ENCODE measurements at places on chromosomes 7 and 10. TPM values are rescaled to one million over a fixed set of nuclear protein-coding genes. Genes with fewer than 3 reads are reported as not detected.

The NPY gene
- 1.0 TPM for total RNA-seq

The ASIC3 gene
- 1.4 TPM for total RNA-seq

The AOAH gene
- total RNA-seq = 0.55 TPM

The PON1 gene
- total RNA-seq = not detected

The ADRA2A gene
- total RNA-seq = 7.3 TPM

GRCh38 chr7:92517631-92518030 lies 10.7 kb downstream of the PEX1 start:
- H3K27me3 ChIP-seq = no peaks in the 10 kb centered on the region
- H3K27ac ChIP-seq = no peak overlapping the region
- H3K4me1 ChIP-seq = no peaks in the 10 kb centered on the region

DNA sequence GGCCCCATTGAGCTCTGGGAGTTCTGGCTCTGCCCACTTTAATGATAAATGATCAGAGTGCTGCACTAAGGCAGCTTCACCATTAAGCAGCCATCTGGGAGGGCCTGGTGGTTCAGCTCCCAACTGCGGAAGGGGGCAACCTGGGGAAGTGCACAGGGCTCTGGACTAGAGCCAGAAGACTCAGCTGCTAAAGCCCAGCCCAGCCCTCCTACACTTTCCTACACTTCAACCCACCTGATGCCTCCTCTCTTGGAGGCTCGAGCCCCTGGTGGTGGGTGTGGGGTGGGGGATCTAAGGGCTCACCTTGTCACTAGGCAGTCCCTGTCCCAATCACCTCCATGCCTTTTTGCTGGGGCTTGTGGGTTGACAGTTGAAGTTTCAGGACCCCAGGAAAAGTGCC lies 60.6 kb upstream of the ANTXRL start:
- H3K27ac ChIP-seq = no peak overlapping the region
- H3K36me3 ChIP-seq = no peaks in the 10 kb centered on the region
- no peak overlapping the region for H3K4me3 ChIP-seq

- no peaks in the 10 kb centered on the region for H3K27me3 ChIP-seq
- no peaks in the 10 kb centered on the region for H3K36me3 ChIP-seq
- H3K4me3 ChIP-seq = no peak overlapping the region
- no peak overlapping the region for H3K27ac ChIP-seq
These were observed 64.1 kb downstream of the PHTF2 start for GRCh38 chr7:77862691-77863090.

- H3K36me3 ChIP-seq = no peaks in the 10 kb centered on the region
- no peak for DNase-seq
- H3K4me3 ChIP-seq = no peak overlapping the region
- H3K27ac ChIP-seq = no peak overlapping the region
These were observed 140.1 kb upstream of the AGK start for GRCh38 chr7:141411133-141411532.

DNA sequence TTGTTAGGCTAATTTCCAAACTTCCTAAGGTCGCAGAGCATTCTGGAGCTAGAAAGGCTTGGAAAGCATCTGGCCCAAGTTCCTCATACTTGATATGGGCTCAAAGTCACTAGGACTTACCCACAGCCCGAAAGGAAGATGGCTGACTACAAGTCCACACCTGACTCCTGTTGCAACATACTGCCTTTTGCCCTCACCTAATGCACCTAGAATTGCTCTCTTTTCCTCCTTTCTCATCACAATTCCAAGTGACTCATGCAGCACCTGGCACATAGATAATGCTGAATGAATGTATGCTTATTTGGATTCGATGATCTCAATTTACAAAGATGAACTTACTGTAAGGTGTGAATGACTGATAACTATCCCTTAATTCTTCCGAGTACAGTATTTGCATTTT lies 131.5 kb downstream of the SORBS1 start:
- H3K27me3 ChIP-seq = no peaks in the 10 kb centered on the region
- DNase-seq = no peak
- H3K4me3 ChIP-seq = no peak overlapping the region
- peaks cover 3% of the 10 kb centered on the region for H3K36me3 ChIP-seq

GRCh38 chr10:33570495-33570894 lies 236.0 kb upstream of the NRP1 start:
- no peaks in the 10 kb centered on the region for H3K4me1 ChIP-seq
- no peak overlapping the region for H3K27ac ChIP-seq
- H3K4me3 ChIP-seq = no peak overlapping the region
- DNase-seq = no peak

- no peak overlapping the region for H3K27ac ChIP-seq
- no peaks in the 10 kb centered on the region for H3K27me3 ChIP-seq
- no peaks in the 10 kb centered on the region for H3K4me1 ChIP-seq
- DNase-seq = no peak
- no peak overlapping the region for H3K4me3 ChIP-seq
These were observed 42.8 kb downstream of the NSUN6 start for GRCh38 chr10:18608596-18608995.

- DNase-seq = no peak
- H3K4me1 ChIP-seq = no peaks in the 10 kb centered on the region
- H3K27me3 ChIP-seq = no peaks in the 10 kb centered on the region
- H3K36me3 ChIP-seq = no peaks in the 10 kb centered on the region
These were observed 23.9 kb downstream of the MACC1 start for GRCh38 chr7:20193242-20193777.

- DNase-seq = peak; percentile 32
- no peak overlapping the region for H3K27ac ChIP-seq
- no peaks in the 10 kb centered on the region for H3K27me3 ChIP-seq
These were observed 14.8 kb downstream of the NFE2L3 start for GRCh38 chr7:26166684-26167266.

DNA sequence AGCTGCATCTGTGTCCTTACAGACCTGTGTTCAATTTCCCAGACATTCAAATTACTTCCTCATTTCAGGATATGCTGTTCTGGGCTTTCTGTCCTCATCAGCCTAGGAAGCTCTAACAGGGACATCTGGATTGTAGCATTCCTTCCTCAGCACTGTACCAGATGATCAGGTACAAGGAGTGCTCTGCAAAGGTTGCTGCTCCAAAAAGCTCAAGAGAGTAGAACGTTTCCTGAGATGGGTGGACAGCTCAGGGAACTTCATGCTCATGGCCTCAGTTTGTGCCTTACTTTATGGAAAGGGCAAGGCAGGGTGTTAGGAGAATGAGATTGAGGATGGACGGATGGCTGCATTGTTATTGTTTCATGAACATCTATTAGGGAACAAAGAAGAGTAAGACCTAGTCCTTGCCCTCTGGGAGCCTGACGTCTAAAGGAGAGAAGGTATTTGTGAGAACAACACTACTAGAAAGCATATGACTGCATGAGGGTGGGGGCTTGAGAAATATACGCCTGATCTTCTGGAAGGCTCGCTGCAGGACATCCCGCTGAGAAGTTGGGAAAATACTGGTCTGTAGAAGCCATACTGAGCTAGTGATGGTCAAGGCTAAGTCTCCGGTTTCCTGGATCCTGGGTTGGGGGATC lies 10.5 kb upstream of the ZNF212 start:
- no peak for DNase-seq
- H3K27me3 ChIP-seq = no peaks in the 10 kb centered on the region
- no peak overlapping the region for H3K27ac ChIP-seq
- peaks cover 10% of the 10 kb centered on the region for H3K36me3 ChIP-seq
- H3K4me3 ChIP-seq = no peak overlapping the region
- H3K4me1 ChIP-seq = no peaks in the 10 kb centered on the region

- H3K4me1 ChIP-seq = no peaks in the 10 kb centered on the region
- no peak overlapping the region for H3K4me3 ChIP-seq
- no peak for DNase-seq
- peaks cover 19% of the 10 kb centered on the region for H3K36me3 ChIP-seq
- no peak overlapping the region for H3K27ac ChIP-seq
These were observed 18.5 kb upstream of the CHCHD1 start for GRCh38 chr10:73763343-73763742.

- H3K4me3 ChIP-seq = no peak overlapping the region
- H3K27me3 ChIP-seq = no peaks in the 10 kb centered on the region
- H3K4me1 ChIP-seq = no peaks in the 10 kb centered on the region
- H3K27ac ChIP-seq = no peak overlapping the region
- H3K36me3 ChIP-seq = no peaks in the 10 kb centered on the region
These were observed 79.0 kb downstream of the TFEC start for GRCh38 chr7:115951547-115951946.

- peaks cover 6% of the 10 kb centered on the region for H3K4me1 ChIP-seq
- DNase-seq = no peak
- no peaks in the 10 kb centered on the region for H3K27me3 ChIP-seq
- no peak overlapping the region for H3K4me3 ChIP-seq
- no peaks in the 10 kb centered on the region for H3K36me3 ChIP-seq
These were observed 16.1 kb downstream of the PRF1 start for GRCh38 chr10:70586348-70586930.

- DNase-seq = no peak
- H3K4me3 ChIP-seq = no peak overlapping the region
- peaks cover 7% of the 10 kb centered on the region for H3K4me1 ChIP-seq
- no peaks in the 10 kb centered on the region for H3K27me3 ChIP-seq
- peaks cover 76% of the 10 kb centered on the region for H3K36me3 ChIP-seq
These were observed 7.7 kb downstream of the ZSCAN25 start for GRCh38 chr7:99624484-99624883.
